ENCODE measurements at places on chromosomes 4 and X.

DNA sequence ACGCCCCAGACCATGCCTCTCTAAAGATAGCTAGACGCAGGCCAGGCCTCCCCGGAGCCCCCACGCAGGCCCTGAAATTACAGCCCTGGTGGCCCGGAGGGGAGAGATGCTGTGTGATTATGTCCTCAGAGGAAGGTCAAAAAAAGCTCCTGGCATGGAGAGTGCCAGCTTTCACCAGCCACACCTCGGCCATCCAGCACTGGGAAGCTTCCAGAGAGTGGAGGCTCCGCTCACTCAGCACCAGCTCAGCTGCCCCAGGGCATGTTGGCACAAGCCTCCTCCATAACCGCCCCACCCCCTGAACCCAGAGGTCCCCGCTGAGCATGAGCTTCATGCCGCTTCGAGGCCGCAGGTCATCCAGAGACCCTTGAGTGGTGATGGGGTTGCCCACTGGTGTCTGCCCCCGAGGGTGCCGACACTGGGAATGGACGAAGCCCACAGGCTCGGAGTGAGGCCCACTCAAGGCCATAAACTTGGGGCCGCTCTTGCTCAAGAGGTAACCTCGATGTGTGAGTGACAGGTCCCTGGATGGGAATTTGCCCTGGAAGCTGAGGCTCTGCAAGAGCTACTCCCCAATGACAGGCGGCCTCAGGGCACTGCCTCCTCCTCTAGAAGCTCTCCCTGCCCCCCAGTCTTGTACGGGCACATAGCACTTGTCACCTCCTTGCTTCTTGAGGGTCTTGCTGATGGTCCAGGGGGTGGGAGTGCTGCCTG is 4.4 kb upstream of the BGN start:
- no peak for DNase-seq

- no peak for DNase-seq
These were observed 137.7 kb downstream of the CRLF2 start for GRCh38 chrX:1074755-1075154.

DNA sequence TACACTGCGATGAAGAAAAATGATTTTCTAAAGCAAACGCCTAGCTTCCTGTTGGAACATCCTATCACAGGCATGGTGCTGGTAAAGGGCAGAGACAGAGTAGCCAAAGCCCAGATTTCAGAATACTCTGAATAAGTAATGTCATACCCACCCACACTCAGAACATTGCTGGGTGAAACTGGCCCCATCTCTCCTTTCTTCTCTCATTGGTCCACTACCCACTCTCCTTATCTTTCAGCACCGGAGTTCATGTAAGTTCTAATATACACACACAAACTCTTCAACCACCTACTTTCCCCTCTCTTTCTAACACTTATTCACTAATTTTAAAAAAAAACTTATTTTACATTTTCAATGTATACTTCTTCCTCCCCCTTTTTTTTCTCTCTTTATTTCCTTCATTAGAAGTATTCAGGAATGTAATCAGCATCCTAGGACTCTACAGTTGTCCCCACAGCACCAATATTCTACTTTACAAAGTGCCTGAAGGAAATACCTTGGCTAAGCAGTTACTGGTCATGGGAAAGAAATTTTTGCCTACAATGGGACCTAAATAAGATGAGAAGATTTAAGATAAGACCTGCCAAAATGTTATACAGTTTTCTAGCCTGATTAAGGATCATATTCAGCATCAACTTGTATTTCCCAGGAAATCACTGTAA is 63.0 kb downstream of the SEC24D start:
- no peak for DNase-seq

- peak; percentile 74 for DNase-seq
These were observed 45.3 kb downstream of the SLC9A6 start for GRCh38 chrX:136030303-136031191.

GRCh38 chr4:189660722-189661360 is 279.8 kb upstream of the FRG1 start:
- no peak for DNase-seq

GRCh38 chr4:15198070-15198727 is 195.9 kb downstream of the CPEB2 start:
- peak; percentile 19 for DNase-seq

DNA sequence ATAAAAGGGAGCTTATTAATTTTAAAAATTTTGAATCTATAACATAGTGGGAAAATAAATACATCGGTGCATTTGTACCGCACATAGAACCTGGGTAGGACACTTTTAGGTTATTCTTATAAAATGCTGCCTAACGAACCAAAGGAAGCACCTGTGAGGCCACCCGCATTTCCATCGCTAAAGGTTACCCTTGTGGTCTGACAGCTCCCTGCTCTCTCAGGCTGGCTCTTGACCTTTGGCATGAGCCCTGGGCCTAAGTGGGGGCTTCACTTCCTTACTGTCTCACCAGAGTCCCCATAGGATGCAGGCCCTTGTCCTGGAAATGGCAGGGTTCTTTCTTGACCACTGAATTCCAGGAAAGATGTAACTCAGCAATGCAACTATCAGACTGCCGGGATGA is 46.0 kb downstream of the HADH start:
- no peak for DNase-seq

- no peak for DNase-seq
These were observed 66.9 kb downstream of the ARHGEF9 start for GRCh38 chrX:63718010-63718694.

DNA sequence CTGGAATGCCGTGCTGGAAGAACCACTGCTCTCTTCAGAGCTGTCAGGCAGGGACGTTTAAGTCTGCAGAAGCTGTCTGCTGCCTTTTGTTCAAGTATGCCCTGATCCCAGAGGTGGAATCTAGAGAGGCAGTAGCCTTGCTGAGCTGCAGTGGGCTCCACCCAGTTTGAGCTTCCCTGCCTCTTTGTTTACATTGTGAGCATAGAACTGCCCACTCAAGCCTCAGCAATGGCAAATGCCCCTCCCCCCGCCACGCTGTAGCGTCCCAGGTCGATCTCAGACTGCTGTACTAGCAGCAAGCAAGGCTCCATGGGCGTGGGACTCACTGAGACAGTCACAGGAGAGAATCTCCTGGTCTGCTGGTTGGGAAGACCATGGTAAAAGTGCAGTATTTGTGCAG is 34.8 kb upstream of the MUC7 start:
- no peak for DNase-seq

GRCh38 chrX:3271183-3271833 is 75.1 kb downstream of the MXRA5 start:
- DNase-seq: no peak

DNA sequence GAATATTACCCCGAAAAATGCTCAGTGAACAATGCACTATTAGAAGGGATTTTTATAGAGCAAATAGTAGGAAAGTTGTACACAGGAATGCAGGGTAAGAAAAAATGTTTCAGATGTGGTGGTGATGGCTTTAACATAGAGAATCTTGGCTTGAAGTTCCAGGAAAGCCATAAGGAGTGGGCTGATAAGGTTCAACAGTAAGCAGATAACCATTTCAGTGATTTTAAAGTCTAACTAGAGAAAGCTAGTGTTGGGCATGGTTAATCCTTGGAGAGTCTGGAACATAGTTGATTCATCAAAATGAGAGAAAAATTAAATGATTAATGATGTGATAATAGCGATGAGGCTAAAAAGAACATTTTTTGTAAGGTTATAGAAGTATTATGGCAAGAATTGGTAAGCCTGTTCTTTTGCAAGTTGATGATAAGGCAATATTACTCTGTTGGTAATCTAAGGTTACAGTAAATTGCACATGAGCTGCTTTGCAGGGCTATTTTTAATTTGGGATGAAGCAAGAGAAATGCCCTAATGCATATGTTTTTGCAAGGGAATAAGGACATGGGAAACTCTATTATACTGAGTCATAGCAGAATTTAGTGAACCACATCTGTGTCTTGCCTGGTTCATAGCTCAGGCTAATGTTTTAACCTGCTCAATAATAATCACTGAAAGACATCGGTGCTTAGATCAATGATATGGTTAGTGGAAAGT is 44.3 kb downstream of the GALNTL6 start:
- DNase-seq: peak; percentile 55

DNA sequence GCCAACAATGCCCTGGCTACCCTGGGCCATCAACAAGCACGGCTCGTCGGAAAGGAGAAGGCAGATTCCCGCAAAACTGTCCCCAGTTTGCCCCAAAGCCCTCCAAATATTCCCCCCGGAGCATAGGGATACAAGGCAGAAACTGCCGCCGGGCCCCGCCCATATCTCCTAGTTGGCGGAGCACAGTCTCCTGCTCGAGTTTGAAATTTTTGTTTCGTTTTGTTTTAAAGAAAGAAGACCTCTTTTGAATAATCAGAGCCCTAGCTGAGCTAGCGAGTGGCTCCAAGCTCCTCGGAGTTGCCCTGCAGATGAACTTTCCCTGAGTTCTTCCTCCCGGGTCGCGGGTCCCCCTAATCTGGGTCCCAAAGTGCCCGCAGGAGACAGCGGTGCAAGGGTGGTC is 138.1 kb upstream of the ZIC3 start:
- peak; percentile 2 for DNase-seq

GRCh38 chr4:37441231-37442061 is 196.9 kb downstream of the NWD2 start:
- peak; percentile 3 for DNase-seq

GRCh38 chr4:84708406-84709135 is 125.6 kb downstream of the CDS1 start:
- DNase-seq: no peak

- DNase-seq: no peak
These were observed 734 bp upstream of the SH3TC1 start for GRCh38 chr4:8198206-8198905.

- DNase-seq: no peak
These were observed 253.2 kb downstream of the ANKRD50 start for GRCh38 chr4:124459196-124459940.

- no peak for DNase-seq
These were observed 550.9 kb upstream of the BOD1L1 start for GRCh38 chr4:14178421-14178820.

DNA sequence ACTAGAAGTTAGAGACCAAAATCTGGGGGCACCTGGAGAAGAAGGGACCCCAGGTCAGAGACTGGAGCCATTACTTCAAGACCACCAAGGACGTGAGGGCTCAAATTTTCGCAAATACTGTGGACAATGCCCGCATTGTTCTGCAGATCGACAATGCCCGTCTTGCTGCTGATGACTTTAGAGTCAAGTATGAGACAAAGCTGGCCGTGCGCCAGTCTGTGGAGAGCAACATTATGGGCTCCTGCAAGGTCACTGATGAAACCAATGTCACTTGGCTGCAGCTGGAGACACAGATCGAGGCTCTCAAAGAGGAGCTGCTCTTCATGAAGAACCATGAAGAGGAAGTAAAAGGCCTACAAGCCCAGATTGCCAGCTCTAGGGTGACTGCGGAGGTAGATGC is 101.2 kb downstream of the NCAPG start:
- no peak for DNase-seq

- no peak for DNase-seq
These were observed 37.6 kb upstream of the LGI2 start for GRCh38 chr4:25068386-25068785.

GRCh38 chr4:21656832-21657231 is 291.7 kb downstream of the KCNIP4 start:
- peak; percentile 61 for DNase-seq

DNA sequence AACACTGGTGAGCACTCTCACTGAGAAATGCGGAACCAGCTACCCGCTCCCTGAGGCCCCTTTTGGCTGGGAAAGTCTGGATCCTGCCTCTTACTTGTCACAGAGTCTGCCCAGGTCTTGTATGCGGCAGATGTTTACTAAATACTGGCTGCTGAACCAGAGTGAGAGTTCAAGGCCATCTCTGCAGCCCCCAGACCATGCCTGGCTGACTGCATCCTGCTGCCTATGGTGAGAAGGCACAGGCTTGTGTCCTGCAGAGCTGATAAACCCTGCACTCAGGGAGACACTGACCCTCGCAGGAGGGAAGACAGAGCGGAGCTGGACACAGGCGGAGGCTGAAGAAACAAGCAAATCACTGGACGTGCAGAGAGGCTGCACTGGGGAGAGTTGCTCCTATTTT is 46.5 kb downstream of the JAKMIP1 start:
- DNase-seq: no peak

DNA sequence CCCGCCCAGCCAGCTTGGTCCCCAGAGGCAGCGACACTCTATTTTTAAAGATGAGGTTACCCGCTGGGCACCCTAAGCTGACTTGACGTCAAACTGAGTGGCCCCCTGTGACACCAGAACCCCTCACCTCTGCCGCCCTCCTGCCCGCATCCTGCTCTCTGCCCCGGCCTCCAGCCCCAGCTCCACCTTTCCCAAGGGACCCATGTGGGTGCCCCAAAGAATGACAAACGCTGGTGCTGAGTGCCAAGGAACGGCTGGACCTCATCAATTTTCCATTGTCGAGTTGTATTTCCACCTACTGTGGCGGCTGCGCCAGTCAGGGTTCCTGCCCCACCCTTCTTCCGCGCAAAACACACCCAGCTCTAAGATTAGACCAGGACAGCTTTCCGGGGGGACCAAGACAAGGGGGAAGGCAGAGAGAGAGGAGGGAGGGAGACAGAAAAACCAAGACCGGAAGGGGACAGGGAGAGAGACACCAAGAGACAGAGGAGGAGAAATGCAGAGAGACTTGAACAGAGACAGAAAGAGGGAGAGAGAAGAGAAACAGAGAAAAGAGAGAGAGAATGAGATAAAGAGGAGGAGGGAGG is 2.0 kb downstream of the PRKX start:
- no peak for DNase-seq

DNA sequence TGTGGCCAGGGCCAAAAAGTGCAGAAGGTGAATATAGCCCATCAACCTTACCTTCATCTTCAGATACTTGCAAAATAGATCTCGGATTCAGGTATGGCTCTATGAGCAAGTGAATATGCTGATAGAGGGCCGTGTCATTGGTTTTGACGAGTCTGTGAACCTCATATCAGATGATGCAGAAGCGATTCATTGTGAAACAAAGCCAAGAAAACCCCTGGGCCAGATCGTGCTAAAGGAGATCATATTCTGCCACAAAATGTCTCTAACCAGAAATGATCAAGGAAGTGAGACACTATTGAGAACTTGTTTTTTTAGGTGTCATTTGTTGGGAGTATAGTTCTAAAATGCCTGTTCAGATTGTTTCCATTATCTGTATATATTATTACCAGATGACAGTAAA is 48.3 kb downstream of the PDK3 start:
- DNase-seq: no peak

DNA sequence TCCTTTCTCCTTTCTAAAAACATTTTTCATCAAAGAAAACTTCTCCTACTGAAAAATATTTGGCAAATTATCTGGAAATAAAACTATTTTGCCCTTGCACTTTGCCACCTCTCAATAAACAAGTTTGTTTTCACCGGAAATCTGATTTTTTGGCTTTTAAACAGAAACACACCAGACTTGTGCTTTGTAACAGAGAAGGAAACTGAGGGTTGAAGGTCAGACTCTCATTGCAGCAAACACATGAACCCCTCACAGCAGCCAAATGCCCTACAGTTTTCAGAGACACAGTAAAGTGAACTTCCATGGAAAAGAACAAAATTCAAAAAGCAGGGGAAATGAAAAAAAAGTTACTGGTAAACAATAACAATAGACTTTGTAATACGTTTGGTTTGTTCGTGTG is 95.6 kb upstream of the WDR17 start:
- DNase-seq: no peak
